ENCODE measurements at places on chromosomes 1 and 21. TPM values are rescaled to one million over a fixed set of nuclear protein-coding genes. Genes with fewer than 3 reads are reported as not detected.

DNA sequence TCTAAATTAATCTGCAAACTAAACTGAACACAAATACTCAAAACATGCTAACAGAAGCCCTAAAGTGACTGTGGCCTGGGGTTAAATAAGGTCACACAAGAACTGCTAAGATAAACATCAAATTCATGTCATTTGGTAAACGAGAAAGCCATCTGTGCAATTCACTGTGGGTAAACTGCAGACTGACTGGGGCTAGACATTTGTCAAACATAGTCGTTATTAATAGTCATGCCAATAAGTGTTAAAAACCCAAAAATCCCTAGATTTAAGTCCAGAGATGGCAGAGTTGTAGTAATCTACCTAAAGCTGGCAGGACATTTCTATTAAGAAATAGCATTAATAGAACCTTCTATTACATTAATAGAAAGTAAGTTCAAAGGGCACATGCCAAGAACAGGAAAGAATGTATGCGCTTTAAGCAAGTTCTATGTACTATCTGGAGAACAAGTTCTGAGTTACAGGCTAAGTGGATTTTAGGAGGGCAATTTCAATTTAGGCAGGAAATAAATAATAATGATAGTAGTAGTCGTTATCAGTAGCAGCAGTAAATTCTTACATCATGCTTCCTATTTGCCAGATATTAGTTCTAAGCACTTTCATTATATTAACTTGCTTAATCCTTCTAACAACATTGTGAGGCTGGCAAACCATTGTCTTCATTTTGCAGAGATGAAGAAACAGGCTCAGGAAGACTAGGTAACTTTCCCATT, 8.6 kb downstream of the EDEM3 start:
- no peak for DNase-seq

DNA sequence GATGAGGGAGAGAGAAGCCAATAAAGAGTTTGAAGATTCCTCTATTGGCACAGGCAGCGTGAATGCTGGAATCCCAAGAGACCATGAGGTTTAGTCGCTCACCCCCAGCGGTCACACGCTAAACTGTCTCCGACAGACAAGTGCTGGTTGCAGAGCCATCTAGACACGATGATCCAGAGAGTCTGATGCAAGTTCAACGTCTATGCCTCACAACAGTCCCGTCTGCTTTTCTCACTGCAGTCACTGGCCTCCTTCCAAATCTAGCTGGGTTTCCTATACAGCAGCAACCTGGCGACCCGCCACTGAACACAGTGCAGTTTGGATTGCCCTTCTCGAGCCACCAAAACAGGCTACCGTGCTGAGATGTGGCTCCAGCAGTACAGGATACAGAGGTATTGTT, 98.6 kb upstream of the KRTAP19-8 start:
- no peak for DNase-seq

- DNase-seq: peak; percentile 82
Observed at GRCh38 chr1:26021647-26022403, at the start of gene EXTL1. EXTL1 (plus strand) TSS chr1:26021775; CDS start chr1:26022647, 872 bp downstream.

DNA sequence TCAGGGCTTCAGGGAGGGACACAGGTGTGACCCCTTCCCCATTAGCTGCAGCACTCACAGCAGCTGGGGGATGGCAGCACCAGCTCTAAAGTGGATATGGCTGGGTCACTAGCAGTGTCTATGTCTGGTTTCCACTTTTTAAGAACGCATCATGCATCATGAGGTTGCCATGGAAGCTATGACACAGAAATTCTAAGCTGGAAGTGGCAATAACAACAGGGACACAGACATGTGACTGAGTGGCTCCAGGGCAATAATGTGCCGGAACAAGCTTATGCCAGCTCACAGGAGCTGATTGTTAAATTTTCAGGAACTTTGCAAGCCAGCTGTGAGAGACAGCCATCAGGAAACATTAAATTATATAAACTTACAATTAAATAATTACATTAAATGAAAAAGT, 51.2 kb upstream of the NFASC start:
- DNase-seq: no peak

DNA sequence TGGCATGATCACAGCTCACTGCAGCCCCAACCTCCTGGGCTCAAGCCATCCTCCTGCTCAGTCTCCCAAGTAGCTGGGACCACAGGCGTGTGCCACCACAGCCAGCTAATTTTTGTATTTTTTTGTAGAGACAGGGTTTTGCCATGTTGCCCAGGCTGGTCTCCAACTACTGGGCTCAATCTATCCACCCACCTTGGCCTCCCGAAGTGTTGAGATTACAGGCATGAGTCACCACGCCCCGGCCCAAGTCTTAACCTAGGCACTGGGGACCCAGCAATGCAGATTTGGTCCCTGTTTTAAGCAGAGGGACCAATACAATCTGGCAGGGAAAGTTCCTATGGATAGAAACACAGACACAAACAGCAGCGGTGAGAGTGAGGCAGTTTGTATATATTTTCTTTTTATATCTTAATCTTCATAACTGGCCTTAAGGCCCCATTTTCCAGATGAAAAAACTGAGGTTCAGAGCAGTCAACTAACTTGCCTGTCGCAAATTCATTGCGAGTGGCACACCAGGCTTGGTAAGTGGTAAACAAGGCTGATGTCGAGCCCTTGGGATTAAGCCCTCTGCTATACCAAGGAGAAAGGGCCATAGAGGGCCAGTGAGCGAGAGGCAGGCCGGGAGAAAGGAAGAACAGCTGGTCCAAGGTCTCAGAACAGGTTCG, 77.8 kb upstream of the TINAGL1 start:
- DNase-seq: no peak

- DNase-seq: no peak
Observed at GRCh38 chr1:155250246-155250632, 5.0 kb downstream of the ENTREP3 start.

The LCE3E gene
- not detected for total RNA-seq

Data from left ventricle myocardium inferior (tissue), 1 donor.